ENCODE measurements at places on chromosomes 6 and 20.

GRCh38 chr6:142013287-142013686 is 119.4 kb upstream of the GJE1 start:
- DNase-seq, result peak; percentile 88

DNA sequence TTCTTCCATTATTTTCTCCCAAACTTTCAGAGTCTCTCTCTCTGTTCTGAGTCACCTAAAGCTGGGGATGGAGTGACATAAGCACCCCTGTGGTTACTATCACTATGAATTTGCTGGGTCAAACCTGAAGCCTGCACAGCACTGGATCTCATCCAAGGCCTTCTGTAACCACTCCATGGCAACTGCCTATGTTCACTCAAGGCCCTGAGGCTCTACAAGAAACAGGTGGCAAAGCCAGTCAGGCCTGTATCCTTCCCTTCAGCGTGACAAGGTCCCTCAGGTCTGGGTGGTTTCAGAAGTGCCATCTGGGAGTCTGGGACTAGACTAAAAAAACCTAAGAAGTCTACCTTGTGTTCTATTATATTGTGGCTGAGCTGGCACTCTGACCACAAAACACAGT is 1278.8 kb upstream of the EYS start:
- DNase-seq, result no peak

DNA sequence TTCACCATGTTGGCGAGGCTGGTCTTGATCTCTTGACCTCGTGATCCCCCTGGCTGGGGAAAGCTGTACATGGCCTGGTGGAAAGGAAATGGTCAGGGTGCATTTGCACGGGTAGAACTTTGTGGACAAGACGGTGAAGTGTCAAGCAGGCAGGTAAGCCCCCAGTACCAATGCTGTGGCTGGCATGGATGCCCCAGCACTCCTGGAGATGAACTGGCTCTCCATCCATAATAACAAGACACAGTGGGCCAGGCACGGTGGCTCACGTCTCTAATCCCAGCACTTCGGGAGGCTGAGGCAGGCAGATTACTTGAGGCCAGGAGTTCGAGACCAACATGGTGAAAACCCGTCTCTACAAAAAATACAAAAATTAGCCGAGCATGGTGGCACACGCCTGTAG is 37.3 kb upstream of the TMEM181 start:
- DNase-seq, result no peak

DNA sequence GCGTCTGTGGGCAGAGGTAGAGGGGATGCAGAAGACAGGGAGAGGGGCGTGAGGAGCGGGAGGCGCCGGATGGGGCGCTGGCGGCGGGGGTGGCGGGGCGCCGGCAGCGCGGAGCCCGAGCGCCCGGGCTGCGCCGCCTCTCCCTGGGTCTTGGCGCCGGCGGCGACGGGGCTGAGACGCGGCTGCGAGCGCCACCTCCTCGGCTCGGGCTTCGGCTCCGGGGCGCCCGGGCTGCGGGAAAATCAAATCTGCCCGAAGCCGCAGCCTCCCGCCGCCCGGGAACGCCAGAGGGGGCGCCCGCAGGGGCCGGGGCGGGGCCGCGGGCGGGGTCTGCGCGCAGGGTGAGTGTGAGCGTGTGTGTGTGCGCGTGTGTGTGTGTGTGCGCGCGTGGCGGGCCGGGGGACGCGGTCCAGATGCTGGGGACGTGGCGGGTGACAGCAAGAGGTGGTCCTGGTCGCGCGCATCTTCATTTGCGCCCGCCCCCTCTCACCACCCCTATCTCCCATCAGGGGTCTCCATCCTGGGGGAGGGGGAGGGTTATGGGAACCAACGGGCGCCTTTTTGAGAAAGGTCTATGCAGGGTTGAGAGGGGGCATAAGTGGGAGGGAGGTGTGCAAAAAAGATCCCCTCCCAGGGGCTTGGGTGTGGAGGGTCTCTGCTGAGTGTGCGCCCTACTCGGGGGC is 646 bp upstream of the CPNE5 start:
- DNase-seq, result no peak

DNA sequence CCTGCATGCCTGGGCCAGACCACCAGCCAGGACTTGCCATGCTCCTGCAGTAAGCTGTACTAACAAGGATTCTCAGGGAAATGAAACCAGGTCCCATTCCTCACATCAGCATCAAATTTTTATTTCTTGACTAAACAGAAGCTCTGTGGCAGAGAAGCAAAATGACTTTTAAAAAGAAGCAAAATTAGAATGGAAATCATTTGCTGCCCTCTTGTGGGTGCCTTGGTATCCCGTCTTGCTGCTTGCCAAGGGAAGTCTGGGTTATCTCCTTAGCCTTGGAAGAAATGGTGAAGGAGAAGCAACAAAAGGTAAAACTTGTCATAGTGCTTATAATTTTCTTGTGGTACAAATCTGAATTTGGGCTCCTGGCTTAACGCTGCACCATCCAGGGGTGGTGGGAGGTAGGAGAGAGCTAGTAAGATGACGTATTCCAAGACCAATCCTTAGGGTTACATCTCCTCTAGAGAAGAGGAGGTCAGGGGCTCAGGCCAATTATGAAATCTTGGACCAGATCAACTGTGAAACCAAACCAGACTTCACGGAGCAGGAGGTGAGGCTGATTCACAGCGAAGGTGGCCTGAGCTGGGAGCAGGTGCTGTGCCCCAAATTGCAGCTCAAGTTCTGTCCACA is 107.5 kb downstream of the FAXC start:
- peak; percentile 22 for DNase-seq

GRCh38 chr6:170156448-170157375 is 134.2 kb downstream of the DLL1 start:
- DNase-seq, result no peak

- DNase-seq, result no peak
These were observed 598.8 kb downstream of the UTRN start for GRCh38 chr6:144883915-144884314.

GRCh38 chr6:139644821-139645220 is 270.4 kb upstream of the CITED2 start:
- DNase-seq, result peak; percentile 71

- DNase-seq, result no peak
These were observed 7.6 kb upstream of the BTN3A3 start for GRCh38 chr6:26432627-26433201.

DNA sequence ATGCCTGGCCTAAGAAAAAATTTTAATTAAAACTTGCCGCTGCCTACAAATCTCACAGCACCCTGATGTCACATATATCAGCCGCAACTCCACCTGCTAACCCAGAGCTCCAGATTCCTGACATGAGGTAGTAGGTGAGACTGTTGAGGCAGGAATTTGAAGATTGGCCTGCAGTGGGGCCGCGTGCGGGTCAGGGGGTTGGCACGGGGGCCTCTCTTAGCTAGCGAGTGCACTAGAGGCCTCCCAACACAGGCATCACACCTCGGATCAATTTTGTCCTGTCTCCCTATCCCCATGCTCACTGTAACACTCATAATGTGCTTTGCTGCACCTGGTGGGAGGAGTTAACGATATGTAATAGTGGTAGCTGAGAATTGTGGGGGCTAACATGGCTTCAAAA is 349.8 kb downstream of the CDC5L start:
- no peak for DNase-seq

- DNase-seq, result no peak
These were observed 17.2 kb downstream of the LAMP5 start for GRCh38 chr20:9531581-9531980.

Data from amniotic epithelial cell (primary cell).